Stimulated activated CD4-positive, alpha-beta T cell treated with anti-CD3 and anti-CD28 coated beads, Interleukin-2, amount 100 ng/mL, for 24 hours (primary cell): ENCODE measurements at places on chromosomes 7 and 10.

GRCh38 chr10:126090443-126090842 lies 194.1 kb downstream of the FANK1 start:
- no peak for DNase-seq

GRCh38 chr7:83190659-83191389 lies 28.1 kb upstream of the PCLO start:
- no peak for DNase-seq

- DNase-seq: no peak
Measured at GRCh38 chr7:159117366-159118196, 27.1 kb downstream of the VIPR2 start.

GRCh38 chr7:81682873-81683272 lies 87.0 kb downstream of the HGF start:
- no peak for DNase-seq

DNA sequence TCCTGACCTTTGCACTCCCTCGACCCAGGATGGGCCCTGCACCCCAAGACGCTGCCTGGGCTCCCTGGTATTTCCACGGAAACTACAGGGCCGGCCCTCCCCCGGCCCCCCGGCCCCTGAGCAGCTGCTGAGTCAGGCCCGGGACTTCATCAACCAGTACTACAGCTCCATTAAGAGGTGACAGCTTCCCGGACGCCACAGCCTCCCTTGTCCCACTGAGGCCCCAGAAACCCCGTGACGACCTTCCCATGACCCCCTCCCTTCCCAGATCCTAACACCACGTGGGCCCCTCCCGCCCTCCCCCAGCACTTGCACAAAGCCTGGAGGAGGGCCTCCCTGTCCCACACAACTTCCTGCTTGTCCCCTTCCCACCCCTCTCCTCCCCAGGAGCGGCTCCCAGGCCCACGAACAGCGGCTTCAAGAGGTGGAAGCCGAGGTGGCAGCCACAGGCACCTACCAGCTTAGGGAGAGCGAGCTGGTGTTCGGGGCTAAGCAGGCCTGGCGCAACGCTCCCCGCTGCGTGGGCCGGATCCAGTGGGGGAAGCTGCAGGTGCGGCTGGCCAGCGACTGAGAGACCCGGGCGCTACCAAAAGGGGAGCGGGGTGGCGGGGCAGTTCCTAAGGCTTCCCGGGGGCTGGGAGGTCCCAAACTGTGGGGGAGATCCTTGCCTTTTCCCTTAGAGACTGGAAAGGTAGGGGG lies 5.7 kb downstream of the NOS3 start:
- DNase-seq: no peak

DNA sequence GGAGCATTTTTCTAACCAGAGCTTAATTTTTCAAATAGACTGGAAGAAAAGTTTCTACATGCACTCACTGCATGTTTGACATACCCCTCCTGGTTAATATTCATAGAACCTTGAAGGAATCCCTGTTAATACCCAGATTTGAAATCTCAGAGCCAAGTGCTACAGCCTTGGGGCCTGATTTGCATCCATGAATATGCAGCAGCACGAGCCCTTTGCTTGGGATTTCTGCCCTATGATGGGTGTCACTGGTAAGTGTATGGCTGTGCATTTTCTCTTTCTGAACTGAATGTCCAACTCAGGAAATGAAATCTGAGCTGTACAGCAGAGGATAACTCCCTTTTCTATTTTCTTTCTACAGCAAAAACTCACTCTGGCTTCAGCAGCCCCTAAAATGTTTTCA lies 1157.5 kb downstream of the XPNPEP1 start:
- DNase-seq: no peak

DNA sequence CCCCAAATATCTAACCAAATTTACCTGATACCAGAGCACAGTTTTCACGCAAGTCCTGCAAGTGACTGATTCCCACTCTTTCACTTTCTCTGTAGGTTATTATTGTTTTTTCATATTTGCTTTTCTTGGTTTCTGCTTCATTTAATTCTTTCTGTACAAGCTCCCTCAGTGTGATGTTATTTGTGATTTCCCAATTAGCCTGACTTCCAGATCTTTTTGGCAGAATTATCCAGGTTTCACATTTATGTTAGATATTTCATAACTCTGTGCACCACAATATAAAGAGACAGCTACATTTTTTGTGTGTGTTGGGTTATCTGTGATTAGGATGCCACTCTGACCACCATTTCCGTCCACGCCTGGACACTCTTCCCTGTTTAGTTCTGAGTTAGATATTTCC lies 381.5 kb upstream of the CNTNAP2 start:
- DNase-seq: no peak

DNA sequence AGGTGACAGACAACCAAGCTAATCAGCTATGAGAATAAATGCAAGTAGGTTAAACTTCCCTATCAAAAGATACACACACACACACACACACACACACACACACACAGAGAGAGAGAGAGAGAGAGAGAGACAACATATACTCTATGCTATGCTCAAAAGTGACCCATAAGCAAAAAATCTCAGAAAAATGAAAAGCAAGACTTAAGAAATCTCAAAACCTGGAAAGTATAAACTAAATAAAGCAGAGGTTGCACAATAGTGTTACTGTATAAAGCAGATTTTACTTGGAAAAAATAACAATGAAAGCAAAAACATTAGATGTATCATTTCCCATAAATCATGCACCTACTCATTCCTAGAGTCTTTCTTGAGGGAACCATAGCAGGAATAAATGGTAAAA lies 221.5 kb downstream of the INHBA start:
- no peak for DNase-seq

DNA sequence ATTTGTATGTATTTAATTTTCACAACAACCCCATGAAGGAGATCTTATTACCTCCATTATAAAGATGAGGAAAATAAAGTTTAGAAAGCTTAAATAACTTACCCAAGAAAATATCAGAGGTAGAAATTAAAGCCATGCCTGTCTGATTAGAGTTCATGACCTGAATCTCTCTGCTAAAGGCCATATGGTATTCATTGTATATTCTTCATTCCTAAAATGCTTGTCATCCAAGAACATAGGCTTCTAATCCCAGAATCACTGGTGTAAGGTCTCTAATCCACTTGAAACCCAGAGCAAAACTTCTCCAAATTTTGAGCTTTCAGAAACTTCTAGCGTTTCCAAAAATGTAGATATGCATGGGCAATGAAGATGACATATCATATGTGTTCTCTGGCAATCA lies 72.3 kb upstream of the YAE1 start:
- DNase-seq: no peak

DNA sequence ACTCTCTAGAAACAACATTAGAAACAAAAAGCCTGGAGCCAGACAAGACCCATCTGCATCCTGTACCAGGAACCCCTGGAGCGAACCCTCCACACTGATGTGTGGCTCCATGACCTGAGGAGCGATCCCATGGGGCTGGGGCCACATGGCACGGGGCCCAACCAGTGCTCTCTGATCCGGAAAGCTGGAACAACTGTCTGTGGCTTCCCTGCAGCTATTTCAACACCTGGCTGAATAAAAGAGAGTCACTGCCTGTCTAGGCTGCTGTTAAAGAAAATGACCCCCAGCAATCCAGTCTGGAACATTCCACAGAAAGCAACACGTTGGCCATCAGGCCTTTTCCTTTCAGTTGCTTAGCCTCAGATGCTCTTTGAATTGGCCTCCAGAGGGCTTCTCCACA lies 20.9 kb downstream of the UROS start:
- no peak for DNase-seq

DNA sequence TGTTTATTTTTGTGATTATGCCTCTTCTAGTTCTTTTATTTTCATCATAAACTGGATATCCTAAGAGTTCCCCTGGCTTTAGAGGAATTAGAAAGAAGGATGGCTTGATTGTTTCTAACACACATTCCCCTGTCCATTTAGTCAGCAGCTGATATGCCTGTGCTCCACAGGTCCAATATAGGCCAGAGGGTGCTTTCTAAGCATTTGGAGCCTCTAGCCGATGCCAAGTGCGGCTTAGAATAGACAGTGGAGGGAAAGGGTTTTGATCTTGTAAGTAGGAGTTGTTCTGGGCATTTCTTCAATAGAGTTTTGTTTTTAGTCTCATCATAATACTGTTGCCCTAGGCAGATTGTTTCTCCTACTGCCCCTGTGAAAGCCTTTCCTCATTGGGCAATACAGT lies 6.6 kb downstream of the CYP3A43 start:
- DNase-seq: no peak

DNA sequence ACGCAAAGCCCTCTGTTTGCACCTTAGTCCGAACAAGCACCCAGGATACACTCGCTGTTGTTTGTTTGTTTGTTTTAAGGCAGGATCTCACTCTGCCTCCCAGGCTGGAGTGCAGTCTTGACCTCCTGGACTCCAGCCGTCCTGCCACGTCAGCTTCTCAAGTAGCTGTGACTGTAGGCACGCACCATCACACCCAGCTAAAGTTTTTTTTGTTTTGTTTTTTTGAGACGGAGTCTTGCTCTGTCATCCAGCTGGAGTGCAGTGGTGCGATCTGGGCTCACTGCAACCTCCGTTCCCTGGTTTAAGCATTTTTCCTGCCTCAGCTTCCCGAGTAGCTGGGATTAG lies 76.8 kb downstream of the CTBP2 start:
- no peak for DNase-seq

DNA sequence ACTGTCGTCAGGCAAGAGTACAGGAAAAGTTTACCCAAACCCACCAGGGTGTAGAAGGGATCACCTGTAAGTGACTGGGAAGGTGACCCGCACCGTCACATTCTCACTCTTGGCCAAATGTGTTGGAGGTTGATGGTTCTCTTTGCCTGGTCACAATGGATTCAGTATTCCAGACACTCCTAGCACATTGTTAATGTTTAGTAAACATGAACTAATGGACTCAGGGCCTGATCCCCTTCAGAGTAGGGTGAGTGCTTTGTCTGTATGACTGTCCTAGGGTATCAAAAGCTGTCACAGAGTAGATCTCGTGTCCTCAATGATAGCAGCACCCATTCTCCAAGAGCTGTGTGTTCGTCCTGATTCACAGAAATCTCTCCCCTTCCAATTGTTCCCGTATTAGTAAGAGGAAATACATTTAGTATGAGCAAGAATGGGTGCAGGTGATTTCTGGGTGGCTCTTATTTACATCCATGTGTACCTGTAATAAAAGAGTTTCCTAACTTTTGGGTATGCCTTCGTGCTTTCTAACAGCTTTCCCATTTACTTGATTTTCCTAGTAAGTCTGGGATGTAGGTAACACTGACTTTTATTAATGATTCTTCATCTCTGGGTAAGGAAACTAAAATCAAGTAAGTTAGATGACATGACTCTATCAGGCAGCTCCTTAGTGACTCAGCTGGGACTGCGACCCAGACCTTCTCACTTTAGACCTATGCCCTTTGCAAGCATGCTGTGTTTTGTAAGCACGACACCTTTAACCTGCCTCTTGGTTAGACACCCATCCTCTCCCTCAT lies 4.7 kb downstream of the EEPD1 start:
- no peak for DNase-seq

GRCh38 chr10:22662733-22663330 lies 51.5 kb downstream of the PIP4K2A start:
- no peak for DNase-seq

DNA sequence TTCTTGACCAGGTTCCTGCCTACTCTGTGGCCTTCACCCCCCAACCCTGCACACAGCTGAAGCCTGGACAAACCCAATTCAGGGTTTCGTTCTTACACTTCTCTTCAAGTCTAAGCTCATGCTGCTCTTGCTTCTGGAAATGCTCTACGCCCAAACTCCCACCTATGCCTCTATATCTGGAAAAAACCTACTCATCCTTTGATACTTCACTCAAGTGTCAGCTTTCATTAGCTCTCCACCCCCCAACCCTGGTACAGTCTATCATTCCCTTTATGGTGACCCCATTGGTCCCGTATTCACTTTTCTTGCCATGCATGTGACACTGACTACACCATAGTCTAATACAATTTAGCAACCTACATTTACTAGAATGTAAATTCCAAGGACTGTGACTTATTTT lies 220.9 kb upstream of the PLXNA4 start:
- no peak for DNase-seq

DNA sequence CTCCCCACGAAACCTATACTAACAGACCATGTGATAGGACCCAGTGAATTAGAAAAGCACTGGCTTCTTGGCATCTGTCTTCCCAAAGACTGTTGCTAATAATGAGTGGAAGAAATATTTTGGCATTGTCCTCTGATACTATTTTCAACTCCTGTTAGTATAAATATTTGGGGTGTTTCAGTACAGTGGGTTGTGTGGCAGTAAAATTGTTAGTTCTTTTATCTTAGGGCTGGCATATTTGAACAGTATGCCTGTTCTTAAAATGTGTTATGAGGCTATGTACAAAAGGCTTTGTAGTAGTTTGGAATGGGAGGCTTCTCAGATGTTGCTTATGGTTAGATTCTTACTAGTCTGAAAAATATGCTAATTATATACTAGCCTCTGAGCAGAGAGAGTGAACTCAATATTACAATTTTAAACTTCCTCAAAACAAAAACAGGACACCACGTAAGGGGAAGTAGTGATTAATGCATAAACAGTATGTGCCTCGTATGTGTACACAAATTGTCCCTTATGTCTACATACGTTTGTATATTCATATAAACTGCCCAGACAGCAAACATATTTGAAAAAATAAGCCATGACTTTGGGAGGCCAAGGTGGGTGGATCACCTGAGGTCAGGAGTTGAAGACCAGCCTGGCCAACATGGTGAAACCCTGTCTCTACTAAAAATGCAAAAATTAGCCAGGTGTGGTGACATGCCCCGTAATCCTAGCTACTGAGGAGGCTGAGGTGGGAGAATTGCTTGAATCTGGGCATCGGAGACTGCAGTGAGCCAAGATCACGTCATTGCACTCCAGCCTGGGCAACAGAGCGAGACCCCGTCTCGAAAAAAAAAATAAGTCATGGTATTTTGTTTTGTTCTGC lies 115.4 kb downstream of the ARID5B start:
- DNase-seq: no peak

- no peak for DNase-seq
Measured at GRCh38 chr10:9508606-9509005, 1454.1 kb downstream of the GATA3 start.

DNA sequence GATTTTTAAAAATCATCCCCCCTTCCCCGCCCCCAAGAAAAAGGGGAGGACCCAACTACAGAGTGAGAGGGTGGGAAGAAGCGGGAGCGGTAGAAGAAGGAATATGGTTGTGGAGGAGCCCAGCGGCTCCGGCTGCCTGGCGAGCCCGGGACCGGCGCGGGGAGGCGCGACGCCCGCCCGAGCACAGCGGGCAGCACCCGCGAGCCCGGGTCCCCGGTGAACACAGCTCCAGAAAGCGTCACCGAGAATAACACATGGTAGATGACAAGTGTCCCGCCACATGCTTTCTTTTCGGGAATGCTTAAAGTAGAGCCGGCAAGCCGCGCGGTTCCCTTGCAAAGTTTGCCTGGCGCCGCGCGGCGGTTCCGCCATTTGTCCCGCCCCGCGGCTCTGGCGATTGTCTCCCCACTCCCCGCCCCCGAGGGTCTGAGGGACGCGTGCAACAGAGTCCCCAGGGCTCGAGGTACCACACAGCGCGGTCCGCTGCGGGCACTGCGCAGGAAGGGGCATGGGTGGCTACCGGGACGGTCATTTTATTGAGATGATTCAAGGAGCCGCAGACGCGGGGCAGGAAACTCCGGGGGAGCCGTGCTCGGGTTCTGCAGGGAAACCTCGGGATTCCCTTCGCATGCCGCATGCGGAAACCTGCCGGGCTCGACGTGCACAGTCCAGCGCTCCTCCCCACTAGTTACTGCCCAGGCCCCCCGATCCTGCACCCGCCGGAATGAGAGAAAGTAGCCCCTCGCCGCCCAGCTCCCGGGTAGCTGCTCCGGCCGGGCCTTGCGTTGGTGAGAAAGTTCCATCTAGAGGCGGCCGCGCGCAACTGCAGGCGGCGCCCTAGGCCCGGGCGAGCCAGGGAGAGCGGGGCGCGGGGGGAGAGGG lies 781 bp upstream of the GRM8 start:
- peak; percentile 73 for DNase-seq

GRCh38 chr7:29285444-29285793 lies 90.8 kb downstream of the CHN2 start:
- peak; percentile 32 for DNase-seq
